ENCODE measurements at places on chromosomes 13 and 19.

DNA sequence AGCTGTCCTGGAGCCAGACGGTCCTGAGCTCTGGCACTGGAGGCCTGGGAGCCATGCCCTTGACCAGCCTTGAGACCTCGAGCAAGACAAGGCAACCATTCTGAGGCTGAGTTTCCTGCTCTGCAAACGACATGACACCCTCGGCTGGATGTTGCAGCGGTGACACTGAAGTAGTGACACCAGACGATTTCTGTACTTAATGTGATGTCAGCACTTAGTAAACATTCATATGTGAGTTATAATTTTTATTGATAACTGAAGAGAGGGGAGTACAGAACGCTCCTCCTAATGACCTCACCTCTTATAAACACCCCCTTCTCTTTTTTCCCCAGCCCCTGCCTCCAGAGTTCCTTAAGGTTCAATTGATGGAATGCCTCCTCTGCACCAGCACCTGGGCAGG is 5.8 kb downstream of the NDUFA3 start:
- DNase-seq = peak; percentile 35

- DNase-seq = no peak
Observed at GRCh38 chr13:48159826-48160225, 64.9 kb upstream of the MED4 start.

GRCh38 chr13:50494138-50494537 is 349.4 kb downstream of the DLEU7 start:
- DNase-seq = no peak

DNA sequence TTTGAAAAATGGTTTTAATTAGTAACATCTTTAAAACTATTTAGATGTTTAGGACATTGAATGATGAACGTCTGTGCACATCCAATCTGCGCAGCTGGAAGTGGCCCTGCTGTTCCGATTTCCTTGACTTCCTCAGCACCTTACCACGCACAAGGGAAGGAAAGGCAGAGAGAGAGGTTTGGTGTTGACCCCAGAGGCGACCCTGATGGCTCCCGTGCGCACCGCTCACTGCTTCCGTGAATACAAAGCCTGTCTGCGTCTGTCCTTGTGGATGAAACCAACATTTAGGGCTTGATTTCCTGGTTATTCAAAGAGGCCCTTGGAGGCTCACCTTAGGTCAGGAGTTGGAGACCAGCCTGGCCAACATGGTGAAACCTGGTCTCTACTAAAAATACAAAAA is 8.5 kb downstream of the MCF2L start:
- no peak for DNase-seq

DNA sequence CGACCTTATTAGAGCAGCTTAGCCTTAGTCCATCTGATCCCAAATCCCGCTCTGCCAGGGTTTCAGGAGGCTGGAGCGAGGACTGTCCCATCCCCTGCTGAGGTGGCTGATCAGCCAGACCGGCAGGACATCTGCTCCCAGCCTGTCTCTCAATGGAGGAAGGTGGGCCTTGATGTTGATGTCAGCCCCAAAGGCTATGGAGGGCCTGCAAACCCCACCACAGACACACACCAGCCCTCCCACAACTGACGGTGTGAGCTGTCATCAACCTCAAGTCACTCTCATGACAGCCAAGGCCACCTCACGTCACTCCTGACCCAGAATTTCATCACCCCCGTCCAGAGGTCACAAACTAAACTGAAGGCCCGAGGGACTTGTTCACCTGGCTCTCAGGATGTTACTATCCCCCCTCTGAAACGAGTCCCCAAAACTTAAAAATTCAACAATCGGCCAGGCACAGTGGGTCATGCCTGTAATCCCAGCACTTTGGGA is 25.5 kb downstream of the RHPN2 start:
- DNase-seq = no peak

GRCh38 chr13:37681281-37682032 is 82.9 kb upstream of the POSTN start:
- no peak for DNase-seq

DNA sequence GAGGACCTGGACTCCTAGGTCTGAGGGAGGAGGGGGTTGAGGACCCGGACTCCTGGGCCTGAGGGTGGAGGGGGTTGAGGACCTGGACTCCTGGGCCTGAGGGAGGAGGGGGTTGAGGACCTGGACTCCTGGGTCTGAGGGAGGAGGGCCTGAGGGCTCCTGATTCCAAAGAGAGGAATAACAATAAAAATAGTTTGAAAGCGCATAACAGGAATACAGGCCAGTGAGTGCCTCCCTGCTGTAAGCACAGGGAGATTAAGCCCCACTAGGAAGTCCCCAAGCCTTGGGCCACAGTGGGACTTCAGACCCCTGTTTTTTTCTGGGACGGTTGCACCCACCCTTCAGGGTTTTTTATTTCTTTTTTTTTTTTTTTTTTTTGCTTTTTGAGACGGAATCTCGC is 1.2 kb upstream of the SBK2 start:
- DNase-seq = no peak
